Effector CD4-positive, alpha-beta T cell (primary cell): ENCODE measurements at places on chromosomes 2 and 18.

DNA sequence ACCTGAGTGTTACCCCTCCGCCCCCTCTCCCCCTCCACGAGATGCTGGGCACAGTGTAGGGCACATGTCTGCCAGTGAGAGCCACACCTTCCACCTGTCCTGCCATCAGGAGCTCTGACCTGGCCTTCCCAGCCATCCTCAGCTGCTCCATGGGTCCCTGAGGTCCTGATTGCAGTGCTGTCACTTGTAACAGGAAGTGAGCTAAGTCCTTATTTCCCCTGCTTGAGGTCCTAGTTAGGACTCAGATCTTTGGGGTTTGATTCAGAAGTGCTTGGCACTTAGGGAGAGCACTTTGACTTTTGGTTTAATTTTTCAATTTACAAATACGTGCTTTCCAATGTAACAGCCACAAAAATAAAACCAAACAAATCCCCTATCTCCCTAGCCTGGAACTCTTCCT lies 125.5 kb downstream of the WDSUB1 start:
- no peak for DNase-seq

DNA sequence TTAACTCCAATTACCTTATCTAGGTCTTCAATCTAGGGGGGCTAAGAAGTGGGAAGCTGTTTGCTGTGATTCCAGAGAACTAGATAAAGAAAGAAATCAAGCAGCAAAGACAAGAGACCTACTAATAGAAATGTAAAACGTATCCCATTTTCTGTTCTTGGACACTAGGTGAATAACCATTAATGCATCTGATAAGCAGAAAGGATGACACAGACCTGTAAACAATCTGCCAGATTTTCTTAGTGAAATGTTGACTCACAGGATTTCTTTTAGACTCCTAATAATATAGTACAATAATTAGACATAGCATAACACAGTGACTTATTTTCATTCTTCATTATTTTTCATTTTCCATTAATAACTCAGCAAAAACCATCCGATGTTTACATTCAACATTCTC lies 1.3 kb downstream of the WDR35 start:
- no peak for DNase-seq

DNA sequence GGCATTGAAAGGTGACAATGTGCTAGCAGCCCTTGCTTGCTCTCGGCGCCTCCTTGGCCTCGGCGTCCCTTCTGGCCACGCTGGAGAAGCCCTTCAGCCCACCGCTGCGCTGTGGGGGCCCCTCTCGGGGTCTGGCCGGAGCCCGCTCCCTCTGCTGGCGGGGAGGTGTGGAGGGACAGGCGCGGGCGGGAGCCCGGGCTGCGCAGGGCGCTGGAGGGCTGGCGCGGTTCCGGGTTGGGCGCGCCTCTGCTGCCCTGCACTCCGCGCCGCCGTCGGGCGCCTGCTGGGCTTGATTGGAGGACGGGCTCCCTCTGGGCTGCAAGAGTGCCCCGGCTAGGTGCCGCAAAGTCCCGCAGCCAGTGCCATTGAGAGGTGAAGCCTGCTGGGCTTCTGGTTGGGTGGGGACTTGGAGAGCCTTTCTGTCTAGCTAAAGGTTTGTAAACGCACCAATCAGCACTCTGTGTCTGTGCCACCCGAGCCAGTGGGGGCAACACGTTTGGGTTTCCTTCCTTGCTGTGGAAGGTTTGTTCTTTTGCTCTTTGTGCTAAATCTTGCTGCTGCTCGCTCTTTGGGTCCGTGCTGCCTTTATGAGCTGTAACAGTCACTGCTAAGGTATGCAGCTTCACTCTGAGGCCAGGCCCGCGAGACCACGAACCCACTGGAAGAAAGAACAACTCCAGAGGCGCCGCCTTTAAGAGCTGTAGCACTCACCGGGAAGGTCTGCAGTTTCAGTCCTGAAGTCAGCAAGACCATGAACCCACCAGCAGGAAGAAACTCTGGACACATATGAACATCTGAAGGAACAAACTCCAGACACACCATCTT lies 14.8 kb upstream of the IMP4 start:
- no peak for DNase-seq

DNA sequence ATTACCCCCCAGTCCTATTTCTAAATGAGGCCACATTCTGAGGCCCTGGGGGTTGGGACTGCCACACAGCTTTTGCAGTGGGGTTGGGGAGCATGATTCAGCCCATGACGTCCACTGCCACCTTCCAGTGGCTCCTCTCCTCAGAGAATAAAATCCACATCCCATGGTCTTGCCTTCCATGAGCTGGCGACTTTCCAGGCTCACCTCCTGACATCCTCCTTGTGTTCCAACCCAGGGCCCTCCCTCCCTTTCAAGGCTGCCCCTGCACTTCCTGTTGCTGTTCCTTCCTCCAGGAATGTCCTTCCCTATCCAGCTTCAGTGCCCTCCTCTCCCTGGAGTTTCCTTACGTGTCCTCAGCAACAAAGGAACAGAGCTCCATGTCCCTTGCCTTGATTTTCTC lies 187.3 kb upstream of the ID2 start:
- no peak for DNase-seq

- no peak for DNase-seq
These were observed 109.4 kb upstream of the POU3F3 start for GRCh38 chr2:104744537-104744936.

GRCh38 chr2:164335128-164335527 lies 286.2 kb downstream of the GRB14 start:
- DNase-seq, result no peak

DNA sequence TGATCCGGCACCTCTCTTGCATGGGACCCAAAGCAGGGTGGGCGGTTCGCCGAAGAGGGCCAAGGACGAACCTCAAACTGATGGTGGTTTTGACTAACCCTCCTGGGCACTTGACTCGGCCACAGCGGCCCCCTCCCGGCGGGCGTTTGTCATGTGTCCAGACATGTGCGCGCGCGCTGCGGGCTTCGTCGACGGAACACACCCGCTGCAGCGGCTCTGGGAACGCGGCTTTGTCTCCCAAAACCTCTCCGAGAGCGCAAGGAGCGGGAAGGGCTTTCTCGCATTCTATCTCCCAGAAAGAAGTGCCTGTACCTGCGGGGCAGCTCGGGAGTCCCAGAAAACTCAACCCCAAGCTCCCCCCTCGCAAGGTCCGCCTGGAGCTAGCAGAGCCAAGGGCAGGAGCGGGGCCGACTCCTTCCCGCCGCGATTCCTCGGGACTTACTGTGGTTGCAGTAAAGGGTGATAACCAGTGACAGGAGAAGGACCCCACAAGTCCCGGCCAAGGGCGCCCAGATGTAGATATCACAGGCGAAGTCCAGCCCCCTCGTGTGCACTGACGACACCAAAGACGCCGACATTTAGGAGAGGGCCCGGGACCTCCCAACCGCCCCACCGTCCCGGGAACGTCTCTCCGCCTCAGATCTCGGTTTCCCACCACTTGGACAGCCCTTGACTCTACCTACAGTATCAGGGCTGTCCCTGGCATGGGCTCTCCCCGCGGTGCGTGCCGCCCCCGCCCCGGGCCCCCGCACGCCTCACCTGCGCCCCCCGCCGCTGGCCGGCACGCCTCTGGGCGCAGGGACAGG lies 1.6 kb downstream of the CD8A start:
- DNase-seq, result no peak

GRCh38 chr2:128573116-128573515 lies 254.4 kb upstream of the HS6ST1 start:
- no peak for DNase-seq

- DNase-seq, result no peak
These were observed 94.2 kb upstream of the DLX2 start for GRCh38 chr2:172196768-172197431.

DNA sequence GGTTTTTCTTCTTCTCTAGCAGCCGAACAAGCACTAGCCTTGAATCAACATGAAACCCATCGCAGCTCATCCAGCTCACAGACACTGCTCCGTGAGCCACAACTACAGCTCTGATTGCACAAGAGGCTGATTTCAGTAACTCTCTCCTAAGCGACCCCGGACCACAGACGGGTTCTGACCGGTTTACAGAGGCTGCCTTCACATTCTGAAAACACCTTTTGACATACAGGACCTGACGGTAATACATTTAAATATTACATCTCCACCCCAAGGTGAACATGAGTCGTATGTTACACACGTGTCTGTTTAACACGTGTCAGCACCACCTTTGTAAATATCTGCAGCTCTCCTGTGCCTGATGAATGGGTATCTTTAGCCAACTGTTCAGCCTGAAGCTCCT lies 120.7 kb downstream of the TMEM18 start:
- no peak for DNase-seq

GRCh38 chr18:396556-396955 lies 103.9 kb downstream of the COLEC12 start:
- DNase-seq, result no peak

- no peak for DNase-seq
These were observed 51.6 kb upstream of the RAPH1 start for GRCh38 chr2:203586696-203587095.

- no peak for DNase-seq
These were observed 24.7 kb upstream of the AGAP1 start for GRCh38 chr2:235468978-235469655.

DNA sequence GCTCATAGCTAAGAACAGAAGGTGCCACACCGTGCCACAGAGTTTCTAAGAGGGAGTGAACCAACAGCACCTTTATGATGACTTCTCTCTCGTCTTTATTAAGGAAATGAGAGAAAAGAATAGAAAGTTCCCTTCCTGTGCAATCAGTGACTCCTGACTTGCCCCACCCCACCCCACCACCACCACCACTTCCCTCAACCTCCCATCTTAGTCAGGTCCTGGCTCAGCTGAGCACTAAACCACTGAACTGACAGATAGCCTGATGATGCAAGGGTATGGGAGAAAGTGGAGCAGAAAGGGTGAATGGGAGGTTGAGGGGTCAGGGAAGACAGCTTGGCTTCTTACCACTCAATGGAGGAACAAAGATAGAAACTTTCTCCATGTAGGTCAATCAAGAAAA lies 75.2 kb upstream of the RMDN2 start:
- no peak for DNase-seq

GRCh38 chr18:8610459-8610851 lies 1.2 kb downstream of the RAB12 start:
- DNase-seq, result no peak

- no peak for DNase-seq
These were observed 5.1 kb downstream of the NOL4 start for GRCh38 chr18:34219651-34220050.

GRCh38 chr2:55157474-55157884 lies 74.6 kb downstream of the CLHC1 start:
- DNase-seq, result no peak

- DNase-seq, result no peak
These were observed 57.3 kb downstream of the TWIST2 start for GRCh38 chr2:238905224-238905623.

GRCh38 chr2:40038646-40039045 lies 259.6 kb upstream of the THUMPD2 start:
- DNase-seq, result no peak

DNA sequence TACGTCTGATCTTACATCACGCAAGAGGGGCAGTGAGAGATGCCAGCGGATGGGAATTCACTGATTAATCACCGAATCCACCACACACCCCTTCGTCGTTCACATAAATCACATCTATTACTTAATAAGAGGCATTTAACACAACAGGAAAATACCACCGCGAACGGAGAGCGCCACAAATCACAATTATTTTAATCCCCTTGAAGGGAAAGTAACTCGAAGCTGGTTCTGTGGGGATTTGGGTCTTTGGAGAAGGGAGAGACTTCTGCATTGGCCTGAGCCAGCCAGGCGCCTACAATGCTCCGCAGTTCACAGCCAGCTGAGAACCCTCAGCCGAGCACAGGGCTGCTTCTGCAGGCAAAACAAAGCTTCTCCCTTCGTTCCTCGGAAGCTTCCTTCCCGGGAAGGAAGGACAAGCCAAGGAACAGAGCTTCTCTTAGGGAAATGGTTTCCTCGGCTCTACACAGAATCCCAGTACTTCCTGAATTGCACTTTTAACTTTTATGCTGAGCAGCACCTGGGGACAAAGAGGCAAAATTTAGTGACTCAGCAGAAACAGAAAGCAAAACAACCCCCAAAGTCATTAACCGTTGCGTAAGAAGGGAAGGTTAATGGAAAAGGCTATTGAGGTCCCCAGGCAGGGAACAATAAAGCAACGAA lies at the start of gene LRP1B:
LRP1B (minus strand) TSS at position 7 of the 660 bp plus-strand sequence. CDS start 287 bp downstream, outside the sequence.
- no peak for DNase-seq

DNA sequence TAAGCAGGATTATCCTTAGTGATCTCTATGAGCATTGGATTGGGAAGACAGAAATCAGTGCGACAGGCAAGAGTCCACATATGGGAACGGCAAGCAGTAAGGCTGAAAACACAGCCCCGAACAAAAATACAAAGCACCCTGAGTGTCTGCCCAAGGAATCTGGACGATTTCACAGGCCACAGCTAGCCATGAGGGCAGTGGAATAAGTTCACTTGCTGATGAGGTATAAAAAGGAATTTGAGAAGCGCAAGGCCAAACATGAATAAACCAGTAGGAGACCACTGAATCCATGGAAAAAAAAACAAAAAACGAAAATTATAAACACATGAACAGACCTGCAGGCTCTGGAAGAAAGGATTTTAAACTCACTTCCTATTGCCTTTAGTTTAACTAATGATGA lies 24.3 kb downstream of the WDSUB1 start:
- DNase-seq, result no peak
